Mammary microvascular endothelial cell (primary cell): ENCODE measurements at places on chromosomes 11 and 22. TPM values are rescaled to one million over a fixed set of nuclear protein-coding genes. Genes with fewer than 3 reads are reported as not detected.

GLYATL1 gene
- total RNA-seq = not detected in 2 replicates

FAM227A gene
- total RNA-seq = not detected in 2 replicates

LRRC74B gene
- not detected in 2 replicates for total RNA-seq

TMPRSS5 gene
- 0.10 TPM in 1 of 2 replicates, not detected in the other for total RNA-seq

TMEM86A gene
- 0.93 and 1.6 TPM in 2 replicates for total RNA-seq

C11orf65 gene
- 0.67 TPM in 1 of 2 replicates, not detected in the other for total RNA-seq

MS4A3 gene
- total RNA-seq = not detected in 2 replicates

C11orf97 gene
- total RNA-seq = not detected in 2 replicates

TMPRSS13 gene
- not detected in 2 replicates for total RNA-seq

ACTN3 gene
- total RNA-seq = not detected in 2 replicates

OR5AS1 gene
- not detected in 2 replicates for total RNA-seq

MUC2 gene
- not detected in 2 replicates for total RNA-seq

VSIG10L2 gene
- not detected in 2 replicates for total RNA-seq

DRAP1 gene
- total RNA-seq = 209 and 235 TPM in 2 replicates

RASL10A gene
- 0.07 and 0.20 TPM in 2 replicates for total RNA-seq

TUB gene
- 0.13 and 0.25 TPM in 2 replicates for total RNA-seq

ALDH3B2 gene
- total RNA-seq = not detected in 2 replicates

OR51B5 gene
- not detected in 2 replicates for total RNA-seq

CFAP300 gene
- not detected in 2 replicates for total RNA-seq

OR8B2 gene
- not detected in 2 replicates for total RNA-seq

DEUP1 gene
- total RNA-seq = not detected in 2 replicates

CAPRIN1 gene
- 166 and 179 TPM in 2 replicates for total RNA-seq

CEND1 gene
- total RNA-seq = 0.20 and 0.40 TPM in 2 replicates

HEPACAM gene
- not detected in 2 replicates for total RNA-seq

OR4D10 gene
- not detected in 2 replicates for total RNA-seq

SLN gene
- total RNA-seq = not detected in 2 replicates

CLDN5 gene
- total RNA-seq = 889 and 919 TPM in 2 replicates

OR52K1 gene
- not detected in 2 replicates for total RNA-seq

ELFN2 gene
- total RNA-seq = 0.30 and 0.40 TPM in 2 replicates

SEPTIN3 gene
- not detected in 2 replicates for total RNA-seq

POTEH gene
- not detected in 2 replicates for total RNA-seq

CACNA1I gene
- total RNA-seq = not detected in 2 replicates

NCF4 gene
- not detected in 2 replicates for total RNA-seq

CD6 gene
- not detected in 2 replicates for total RNA-seq

KRTAP5-11 gene
- not detected in 2 replicates for total RNA-seq

SF3A1 gene
- 28.6 and 40.0 TPM in 2 replicates for total RNA-seq

OR4A16 gene
- total RNA-seq = not detected in 2 replicates

BDNF gene
- total RNA-seq = 1.0 and 1.1 TPM in 2 replicates

CRYBB2 gene
- not detected in 2 replicates for total RNA-seq

SMTN gene
- 292 and 322 TPM in 2 replicates for total RNA-seq

DLG2 gene
- 0.20 TPM in 2 replicates for total RNA-seq

SLC17A6 gene
- total RNA-seq = not detected in 2 replicates

CRYBA4 gene
- total RNA-seq = not detected in 2 replicates

CASP5 gene
- not detected in 2 replicates for total RNA-seq

MIOX gene
- total RNA-seq = not detected in 2 replicates

RFPL1 gene
- total RNA-seq = not detected in 2 replicates

HTR3A gene
- not detected in 2 replicates for total RNA-seq
